HS-27A (cell line): ENCODE measurements at places on chromosomes 1 and 21.

DNA sequence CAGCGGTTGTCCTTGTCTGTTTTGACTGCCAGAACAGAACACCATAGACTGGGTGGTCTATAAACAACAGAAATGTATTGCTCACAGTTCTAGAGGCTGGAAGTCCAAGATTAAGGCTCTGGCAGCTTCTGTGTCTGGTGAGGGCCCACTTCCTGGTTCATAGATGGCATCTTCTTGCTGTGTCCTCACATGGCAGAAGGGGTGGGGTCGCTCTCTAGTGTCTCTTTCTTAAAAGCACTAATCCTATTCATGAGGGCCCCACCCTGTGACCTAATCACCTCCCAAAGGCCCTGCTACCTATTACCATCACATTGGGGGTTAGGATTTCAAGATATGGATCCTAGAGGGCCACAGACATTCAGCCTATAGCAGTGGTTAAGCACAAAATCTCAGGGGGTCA is 304.4 kb downstream of the NFIA start:
- no peak for DNase-seq

- no peak for DNase-seq
Measured at GRCh38 chr1:54610601-54611580, 12.4 kb downstream of the FAM151A start.

DNA sequence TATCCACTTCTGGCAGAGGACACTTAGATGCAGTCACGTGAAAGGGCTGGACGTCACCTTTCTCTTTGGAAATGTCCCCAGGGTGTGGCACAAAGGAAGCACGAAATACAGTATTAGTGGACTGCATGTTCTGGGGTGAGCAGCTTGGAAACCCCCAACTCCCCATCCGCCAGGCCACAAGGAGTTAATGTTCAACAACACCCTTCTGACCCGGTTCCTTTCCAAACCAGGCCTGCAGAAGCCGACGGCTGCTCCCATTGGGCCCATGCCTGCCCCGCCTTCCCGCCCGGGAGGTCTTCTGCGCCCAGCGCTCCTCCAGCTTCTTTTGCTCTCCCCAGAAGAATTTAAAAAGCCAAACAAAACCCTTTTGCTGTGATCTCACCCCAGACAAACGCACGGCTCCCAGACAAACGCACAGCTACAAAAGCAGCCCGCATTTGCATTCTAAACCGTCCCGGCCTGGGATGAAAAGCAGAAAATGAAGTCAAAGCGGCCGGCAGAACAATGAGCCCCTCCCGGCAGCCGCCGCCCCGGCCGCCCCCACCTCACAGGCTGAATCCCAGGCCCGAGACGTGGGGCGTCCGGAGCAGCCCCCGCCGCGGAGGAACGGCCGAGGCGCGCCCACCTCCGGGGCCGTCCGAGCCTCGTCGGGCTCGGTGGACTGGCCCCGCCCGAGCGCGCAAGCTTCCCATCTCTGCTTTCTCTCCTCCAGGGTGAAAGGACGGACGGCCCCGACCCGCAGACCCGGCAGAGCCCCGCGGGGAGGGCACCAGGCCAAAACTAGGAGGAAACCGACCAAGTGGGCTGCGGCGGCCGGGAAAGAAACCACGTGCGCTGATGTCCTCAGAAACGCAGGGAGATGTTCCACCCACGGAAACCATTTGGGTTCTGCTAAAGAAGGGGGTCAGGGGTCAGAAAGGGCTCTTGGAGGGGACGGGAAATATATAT is 101.9 kb downstream of the PLPP3 start:
- DNase-seq: no peak

DNA sequence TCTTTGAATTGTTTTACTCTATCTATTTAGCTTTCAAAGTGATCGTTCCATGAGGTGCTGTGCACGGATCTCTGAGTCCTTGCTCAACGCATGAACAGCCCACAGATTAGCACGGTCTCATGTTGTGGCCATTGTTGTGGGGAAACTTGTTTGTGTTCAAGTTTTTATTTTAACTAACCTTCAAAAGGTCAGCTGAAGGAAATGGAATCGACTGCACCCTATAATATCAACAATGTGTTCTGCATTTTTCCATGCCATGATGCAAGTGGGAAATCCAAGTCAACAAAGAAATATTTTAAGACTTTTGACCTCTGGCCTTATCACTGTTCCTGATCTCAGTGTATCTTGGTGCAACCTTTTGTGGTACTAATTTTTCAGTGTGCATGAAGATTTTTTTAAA is 6.1 kb downstream of the SH2D1B start:
- DNase-seq: no peak

- no peak for DNase-seq
Measured at GRCh38 chr1:166090244-166090643, 76.6 kb downstream of the FAM78B start.

DNA sequence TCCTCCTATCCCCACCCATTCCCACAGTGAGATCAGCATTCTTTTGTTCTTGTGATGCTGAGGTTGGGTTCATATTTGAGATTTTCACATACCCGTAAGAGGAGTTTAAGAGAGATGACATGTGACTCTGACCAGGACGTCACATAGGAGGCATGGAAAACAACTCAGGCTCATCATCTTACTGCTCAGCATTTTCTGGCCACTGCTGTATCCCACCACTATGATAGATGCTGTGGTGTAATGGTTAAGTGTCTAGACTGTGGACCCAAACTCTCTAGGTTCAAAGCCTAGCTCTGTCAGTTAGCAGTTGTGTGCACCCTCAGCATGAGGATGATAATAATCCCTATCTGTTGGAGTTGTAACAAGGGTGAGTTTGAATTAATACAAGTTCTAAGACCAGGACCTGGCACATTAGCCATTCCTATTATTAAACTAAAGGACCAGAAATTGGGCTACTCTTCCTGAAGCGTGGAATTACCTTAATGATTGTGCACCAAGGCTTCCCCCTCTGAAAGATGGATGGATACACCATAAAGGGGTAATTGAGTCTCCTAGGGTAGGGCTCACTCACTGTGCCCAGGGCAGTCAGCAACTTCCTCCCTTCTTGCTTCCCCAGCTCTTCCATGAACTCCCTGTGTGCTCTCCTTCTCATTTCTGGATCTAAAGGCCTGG is 40.9 kb downstream of the LGR6 start:
- peak; percentile 27 for DNase-seq

DNA sequence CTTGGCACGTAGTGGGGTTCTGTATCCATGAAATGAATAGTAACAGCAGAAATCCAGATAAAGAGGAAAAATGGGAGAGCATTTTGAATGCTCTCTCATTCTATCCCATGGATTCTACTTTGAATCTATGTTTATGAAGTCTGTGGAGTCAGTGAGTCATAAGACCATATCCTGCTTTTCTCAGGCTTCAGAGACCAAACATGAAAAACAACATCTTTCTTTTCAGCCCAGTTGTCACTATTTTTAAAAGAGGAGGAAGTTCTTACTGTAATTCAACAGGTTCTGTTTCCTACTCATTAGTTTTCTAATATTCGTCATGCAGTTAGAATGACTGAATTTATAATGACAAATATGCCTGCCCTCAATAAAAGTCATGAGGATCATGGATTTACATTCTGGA is 39.4 kb upstream of the CD55 start:
- no peak for DNase-seq

DNA sequence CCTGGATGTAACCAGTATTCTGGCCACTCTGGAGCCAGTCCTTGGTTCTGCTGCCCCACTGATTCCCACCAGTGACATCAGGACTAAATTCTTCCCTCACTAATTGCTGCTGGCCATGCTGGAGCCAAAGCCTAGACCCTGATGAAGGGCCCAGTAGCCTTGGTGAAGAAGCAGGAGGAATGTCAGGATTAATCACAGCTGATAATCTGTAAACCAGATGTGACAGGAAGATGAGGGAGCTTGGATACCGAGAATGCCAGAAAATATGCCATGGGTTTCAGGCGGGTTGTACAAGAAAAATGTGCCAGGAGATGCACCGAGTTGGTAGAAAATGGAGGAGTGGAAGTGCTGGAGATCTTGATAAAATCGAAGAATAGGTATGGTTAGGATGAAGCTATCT is 119.0 kb upstream of the PPP2R5A start:
- DNase-seq: no peak

- DNase-seq: no peak
Measured at GRCh38 chr1:199867601-199868000, 159.9 kb upstream of the NR5A2 start.

GRCh38 chr1:20787840-20788795 is 1.0 kb upstream of the HP1BP3 start:
- peak; percentile 31 for DNase-seq

DNA sequence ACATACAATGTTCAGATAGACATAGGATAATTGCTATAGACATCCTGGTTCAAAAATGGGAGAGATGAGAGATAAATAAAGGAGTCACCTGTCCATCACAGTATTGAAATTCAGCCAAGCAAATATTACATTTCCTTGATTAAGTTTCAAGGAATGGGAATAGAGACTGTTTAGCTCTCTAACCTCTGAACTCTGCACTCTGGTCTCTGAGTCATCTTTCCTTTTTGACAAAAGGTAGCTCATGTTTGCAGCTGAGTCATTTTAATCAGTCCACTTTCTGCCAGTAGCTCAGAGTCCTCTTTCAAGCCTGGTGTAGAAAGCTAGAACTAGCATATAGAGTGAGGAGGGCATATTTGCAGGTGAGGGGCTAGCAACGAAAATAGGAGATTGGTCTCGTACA is 51.4 kb upstream of the GJA8 start:
- DNase-seq: no peak

DNA sequence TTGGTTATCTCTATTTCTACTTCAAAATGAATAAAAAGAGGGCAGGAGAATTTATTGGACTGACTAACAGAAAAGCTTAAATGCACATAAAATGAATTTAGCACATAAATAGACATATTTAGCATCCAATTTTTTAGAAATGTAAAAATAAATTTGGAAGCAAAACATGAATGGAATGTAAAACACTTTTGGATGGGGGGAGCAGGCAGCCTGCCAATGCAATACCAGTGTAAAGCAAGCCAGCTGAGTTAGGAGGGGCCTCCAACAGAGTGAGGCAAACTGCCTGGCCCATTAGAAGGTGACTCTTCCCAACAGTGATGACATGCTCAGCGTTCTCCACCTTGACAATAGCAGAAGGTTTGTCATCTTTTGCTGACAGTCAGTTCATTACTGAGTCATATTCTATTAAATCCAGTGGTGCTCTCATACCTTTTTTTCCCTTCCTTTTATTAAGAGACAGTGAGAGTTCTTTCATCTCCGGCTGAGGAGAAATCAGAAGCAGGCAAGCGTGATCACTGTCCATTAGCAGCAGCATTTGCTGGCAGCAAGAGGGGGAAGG is 19.5 kb upstream of the EXO1 start:
- no peak for DNase-seq

DNA sequence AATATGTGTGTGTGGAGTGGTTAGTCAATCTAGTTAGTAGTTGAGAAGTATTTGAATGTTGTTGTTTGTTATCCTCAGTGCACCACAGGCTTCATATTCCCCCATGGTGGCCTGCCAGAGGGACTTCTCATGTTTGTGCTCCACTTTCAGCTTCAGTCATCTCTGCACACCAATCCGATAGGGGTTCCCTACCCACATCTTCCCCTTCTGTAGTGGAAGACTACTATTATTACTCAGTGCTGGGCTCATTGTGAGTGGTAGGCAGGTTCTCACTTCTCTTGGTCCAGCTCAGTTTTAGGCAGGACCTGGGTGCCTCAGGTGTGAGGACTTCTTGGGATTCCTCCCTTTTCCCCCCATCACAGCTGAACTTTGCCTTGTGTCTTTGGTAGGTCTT is 14.2 kb downstream of the MT1HL1 start:
- DNase-seq: no peak

DNA sequence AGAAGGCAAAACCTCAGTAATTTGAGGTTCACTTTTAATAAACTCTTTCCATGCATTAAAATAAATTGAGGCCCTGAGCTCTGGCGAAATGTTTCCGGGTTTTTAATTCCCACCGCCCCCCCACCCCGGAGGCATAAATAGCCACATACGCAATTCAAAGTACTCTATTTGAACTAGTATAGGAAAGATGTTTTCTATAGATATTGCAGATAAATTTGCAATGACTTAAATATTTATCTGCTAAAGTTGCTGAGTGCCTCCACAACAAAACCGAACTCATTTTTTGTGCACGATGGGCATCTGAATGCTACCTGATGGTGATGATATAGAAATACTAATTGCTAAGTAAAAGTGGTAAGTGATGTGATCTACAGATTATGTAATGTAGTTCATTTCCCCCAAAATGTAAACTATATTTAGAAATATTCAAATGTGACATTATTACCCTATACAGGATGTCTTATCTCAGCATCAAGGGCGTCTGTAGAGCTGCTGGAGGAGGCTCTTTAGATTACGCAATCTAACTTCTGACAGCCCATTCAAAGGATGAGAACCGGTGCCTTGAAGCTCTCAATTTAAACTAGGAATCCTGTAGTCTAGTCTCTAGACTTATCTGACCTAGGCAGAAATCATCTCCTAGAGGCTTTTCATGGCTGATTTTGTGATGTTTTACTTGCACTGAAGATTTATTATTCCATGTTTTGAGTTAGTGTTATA is 8.5 kb downstream of the IRF2BP2 start:
- DNase-seq: no peak

DNA sequence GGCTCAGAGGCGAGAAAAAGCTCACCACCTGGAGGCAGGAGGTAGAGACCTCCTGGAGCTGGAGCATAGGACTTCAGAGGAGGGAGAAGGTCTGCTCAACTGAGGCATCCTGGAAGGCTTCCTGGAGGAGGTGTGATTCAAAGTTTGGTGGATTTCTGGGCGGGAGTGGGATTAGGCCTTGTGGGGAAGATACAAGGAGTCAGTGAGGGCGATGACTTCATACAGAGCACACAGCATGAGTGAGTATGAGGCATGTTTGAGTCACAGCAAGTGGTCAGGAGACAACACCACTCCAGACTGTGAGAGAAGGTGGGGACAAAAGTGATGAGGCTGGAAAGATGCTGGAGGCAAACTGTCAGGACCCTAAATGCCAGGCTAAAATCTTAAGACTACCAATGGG is 77.6 kb downstream of the MATN1 start:
- no peak for DNase-seq

- DNase-seq: no peak
Measured at GRCh38 chr1:153957744-153958110, 685 bp downstream of the CRTC2 start.

DNA sequence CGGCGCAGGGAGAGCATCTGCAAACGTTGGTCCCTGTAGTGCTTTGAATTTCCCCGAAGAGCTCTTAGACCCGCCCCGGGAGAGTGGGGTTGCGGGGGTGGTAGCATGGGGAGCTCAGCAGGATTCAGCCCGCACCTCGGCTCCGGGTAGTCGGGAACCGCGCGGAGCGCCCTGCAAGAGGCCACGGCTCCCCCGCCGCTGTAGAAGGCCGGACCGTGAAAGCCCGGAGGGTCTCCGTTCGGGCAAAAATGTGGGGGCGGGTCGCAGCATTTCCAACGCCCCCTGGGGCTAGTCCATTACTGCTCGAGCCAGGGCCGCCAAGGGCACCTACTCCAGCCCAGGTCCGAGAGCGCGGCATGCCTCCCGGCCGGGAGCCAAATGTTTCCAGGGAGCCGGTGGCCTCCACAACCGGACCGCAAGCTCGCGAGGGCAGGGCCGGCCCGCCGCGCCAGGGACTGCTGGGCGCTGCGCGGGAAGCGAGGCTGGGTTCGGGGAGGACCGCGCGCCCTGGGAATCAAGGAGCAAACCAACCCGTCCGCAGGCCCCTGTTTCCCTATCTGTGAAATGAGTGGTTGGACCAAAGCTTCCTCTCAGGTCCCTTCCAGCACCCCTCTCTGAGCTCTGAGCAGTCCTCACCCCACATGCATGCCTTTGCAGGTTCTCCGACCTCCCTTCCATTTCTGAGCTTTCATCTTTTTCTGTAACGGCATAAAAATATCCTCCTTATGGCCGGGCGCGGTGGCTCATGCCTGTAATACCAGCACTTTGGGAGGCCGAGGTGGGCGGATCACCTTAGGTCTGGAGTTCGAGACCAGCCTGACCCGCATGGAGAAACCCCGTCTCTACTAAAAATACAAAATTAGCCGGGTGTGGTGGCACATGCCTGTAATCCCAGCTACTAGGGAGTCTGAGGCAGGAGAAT is 775 bp upstream of the TMEM63A start:
- peak; percentile 14 for DNase-seq
